ENCODE measurements at places on chromosomes 12 and 14. TPM values are rescaled to one million over a fixed set of nuclear protein-coding genes. Genes with fewer than 3 reads are reported as not detected.

The PRH1 gene
- total RNA-seq, result 16.6 TPM

The LMO3 gene
- 10.8 TPM for total RNA-seq

The APOLD1 gene
- total RNA-seq, result 3.3 TPM

The ADAMTS20 gene
- under 0.01 TPM for total RNA-seq

The RNF212B gene
- not detected for total RNA-seq

The GPR135 gene
- 2.1 TPM for total RNA-seq

The HOXC4 gene
- 0.09 TPM for total RNA-seq

The CAPRIN2 gene
- total RNA-seq, result 30.4 TPM

The RPS6KL1 gene
- 0.46 TPM for total RNA-seq

The LACRT gene
- not detected for total RNA-seq

The FAM181A gene
- not detected for total RNA-seq

The PGF gene
- 3.5 TPM for total RNA-seq

The KRT6C gene
- total RNA-seq, result not detected

The CNTN1 gene
- 0.65 TPM for total RNA-seq

The RPL10L gene
- total RNA-seq, result not detected

The KRT78 gene
- total RNA-seq, result not detected

The RBP5 gene
- not detected for total RNA-seq

The LALBA gene
- not detected for total RNA-seq

The TESPA1 gene
- not detected for total RNA-seq

The MIP gene
- not detected for total RNA-seq

The REC8 gene
- total RNA-seq, result 0.85 TPM

The TAS2R30 gene
- 2.9 TPM for total RNA-seq

The COQ6 gene
- 11.7 TPM for total RNA-seq

The REM2 gene
- total RNA-seq, result 0.14 TPM

The MDP1 gene
- 17.7 TPM for total RNA-seq

The HCAR3 gene
- not detected for total RNA-seq

The CPM gene
- 3.0 TPM for total RNA-seq

The TAS2R9 gene
- not detected for total RNA-seq

The TPPP2 gene
- not detected for total RNA-seq

The KRT77 gene
- total RNA-seq, result not detected

The PUS1 gene
- 12.5 TPM for total RNA-seq

The LTA4H gene
- 79.5 TPM for total RNA-seq

The ZBTB1 gene
- 51.4 TPM for total RNA-seq

The LRRK2 gene
- 4.8 TPM for total RNA-seq

The MYRFL gene
- under 0.01 TPM for total RNA-seq

The CMA1 gene
- total RNA-seq, result not detected

The LTB4R2 gene
- 2.7 TPM for total RNA-seq

The B4GALNT3 gene
- not detected for total RNA-seq

The PMCH gene
- total RNA-seq, result not detected

The COQ5 gene
- 37.7 TPM for total RNA-seq

The DENND5B gene
- total RNA-seq, result 6.7 TPM

The E2F7 gene
- total RNA-seq, result 3.9 TPM

The TEX22 gene
- 0.37 TPM for total RNA-seq

The TM9SF1 gene
- 58.4 TPM for total RNA-seq

The MDM1 gene
- total RNA-seq, result 9.7 TPM

The CYP46A1 gene
- under 0.01 TPM for total RNA-seq

The SYNE3 gene
- total RNA-seq, result 7.1 TPM

The RNU4-1 gene
- total RNA-seq, result under 0.01 TPM

The PTGER2 gene
- 6.6 TPM for total RNA-seq

The SLC41A2 gene
- total RNA-seq, result 18.1 TPM

The NPFF gene
- not detected for total RNA-seq
